ENCODE measurements at places on chromosomes 13 and 19.
A peak's percentile ranks its signal among the peaks of the same experiment; 100 is the strongest.

- DNase-seq: peak; percentile 32
These were observed 80.0 kb upstream of the GPR183 start for GRCh38 chr13:99386911-99387788.

- peak; percentile 89 for DNase-seq
These were observed 188.0 kb downstream of the RGCC start for GRCh38 chr13:41645331-41645730.

- no peak for DNase-seq
These were observed 382.8 kb upstream of the ZNF507 start for GRCh38 chr19:31962561-31962996.

DNA sequence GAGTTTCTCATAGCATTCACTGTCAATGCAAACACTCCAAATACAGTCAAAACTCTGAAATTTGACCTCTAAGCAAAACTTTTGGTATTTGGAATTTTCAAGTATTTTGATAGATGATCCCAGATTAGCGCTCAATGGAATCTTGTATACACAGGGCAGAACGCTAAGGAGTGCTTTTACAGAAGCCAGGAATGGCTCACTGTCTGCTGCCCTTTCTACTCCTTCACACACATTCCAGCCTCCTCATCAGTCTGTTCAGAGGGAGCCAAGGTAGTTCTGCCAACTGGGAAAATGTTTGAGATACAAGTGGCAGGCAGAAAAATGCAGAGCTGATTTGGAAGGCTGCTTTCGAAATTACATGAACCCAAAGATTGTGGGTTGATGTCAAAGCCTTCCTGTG, 4.4 kb upstream of the STARD13 start:
- DNase-seq: no peak

DNA sequence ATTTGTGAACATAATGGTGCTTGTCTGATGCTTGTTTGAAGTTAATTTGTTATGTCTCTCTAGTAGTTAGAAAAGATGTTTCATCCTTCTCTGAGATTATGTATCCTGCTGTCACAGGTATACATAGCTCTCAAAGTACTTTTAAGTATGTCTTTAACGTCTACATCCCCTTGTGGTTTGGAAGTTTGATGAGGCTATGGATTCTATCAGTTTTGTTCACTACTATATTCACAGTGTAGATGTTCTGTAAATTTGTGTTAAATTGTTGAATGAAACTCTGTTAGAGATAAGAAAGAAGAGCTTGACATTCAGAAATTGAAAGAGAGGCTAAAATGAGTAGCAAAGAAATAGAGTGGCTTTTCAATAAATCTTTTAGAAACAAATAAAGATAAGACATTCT, 304.6 kb upstream of the MIR17HG start:
- no peak for DNase-seq

- DNase-seq: no peak
These were observed 1491.9 kb downstream of the SLITRK5 start for GRCh38 chr13:89163096-89163495.

DNA sequence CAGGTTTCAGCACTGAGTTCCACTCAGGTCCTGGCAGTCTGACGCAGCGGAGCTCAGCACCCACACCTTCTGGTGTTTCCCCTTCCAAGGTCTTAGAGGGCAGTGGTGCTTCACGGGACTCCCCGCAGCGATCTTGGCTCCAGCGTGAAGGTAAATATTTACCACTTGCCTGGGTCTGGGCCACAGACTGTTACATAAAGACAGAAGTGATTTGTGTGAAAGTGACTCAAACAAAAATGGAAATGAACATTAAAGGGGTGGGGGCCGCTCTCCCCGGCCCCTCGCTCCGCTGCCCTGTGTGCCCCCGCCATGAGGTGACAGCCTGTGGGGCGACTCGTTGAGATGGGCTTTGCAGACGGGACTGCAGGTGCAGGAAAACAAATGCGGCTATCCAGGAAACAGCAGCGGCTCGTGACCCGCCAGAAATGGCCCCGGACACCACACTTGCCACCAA, 55.0 kb downstream of the GGACT start:
- no peak for DNase-seq

GRCh38 chr13:19961489-19961888, 3.0 kb downstream of the ZMYM2 start:
- no peak for DNase-seq

DNA sequence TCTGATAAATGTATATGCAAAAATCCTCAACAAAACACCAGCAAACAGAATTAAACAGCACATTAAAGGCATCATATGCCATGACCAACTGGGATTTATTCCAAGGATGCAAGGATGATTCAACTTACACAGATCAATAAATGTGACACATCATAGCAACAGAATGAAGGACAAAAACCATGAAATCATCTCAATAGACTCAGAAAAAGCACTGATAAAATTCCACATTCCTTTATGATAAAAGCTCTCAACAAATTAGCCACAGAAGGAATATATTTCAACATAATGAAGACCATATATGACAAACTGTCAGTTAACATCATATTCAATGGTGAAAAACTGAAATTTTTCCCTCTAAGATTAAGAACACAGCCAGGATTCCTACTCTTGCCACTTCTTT, 691.6 kb downstream of the DIAPH3 start:
- peak; percentile 19 for DNase-seq

GRCh38 chr13:42040730-42041010, 7.8 kb upstream of the DGKH start:
- DNase-seq: no peak

- peak; percentile 81 for DNase-seq
These were observed 19.1 kb upstream of the SCEL start for GRCh38 chr13:77516342-77516789.

DNA sequence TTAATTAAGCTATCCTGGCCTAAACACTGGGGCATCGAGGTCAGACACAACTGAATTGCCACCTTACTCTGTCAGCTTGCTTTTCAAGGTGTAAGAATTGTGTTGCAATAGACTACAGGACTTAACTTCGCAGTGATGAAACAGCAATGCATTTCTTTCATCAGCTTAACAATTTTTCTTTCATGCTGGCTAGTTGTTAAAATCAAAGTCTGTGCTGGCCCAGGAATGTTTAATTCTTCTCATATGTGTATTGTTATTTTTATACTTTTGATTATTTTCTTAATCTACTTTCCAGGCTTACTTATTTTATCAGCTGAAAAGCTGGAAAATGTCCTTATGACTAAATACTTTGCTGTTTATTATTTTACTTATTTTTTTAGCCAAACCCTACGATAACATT, 79.7 kb downstream of the EFNB2 start:
- DNase-seq: no peak
